Activated CD4-positive, CD25-positive, alpha-beta regulatory T cell treated with anti-CD3 and anti-CD28 coated beads, Interleukin-2, amount 50 U/mL, for 16 hours (primary cell): ENCODE measurements at places on chromosomes 5 and 9.

- DNase-seq: no peak
Measured at GRCh38 chr5:136808756-136809155, 443.4 kb upstream of the TRPC7 start.

GRCh38 chr5:117405197-117405596, 830.6 kb upstream of the SEMA6A start:
- DNase-seq: no peak

DNA sequence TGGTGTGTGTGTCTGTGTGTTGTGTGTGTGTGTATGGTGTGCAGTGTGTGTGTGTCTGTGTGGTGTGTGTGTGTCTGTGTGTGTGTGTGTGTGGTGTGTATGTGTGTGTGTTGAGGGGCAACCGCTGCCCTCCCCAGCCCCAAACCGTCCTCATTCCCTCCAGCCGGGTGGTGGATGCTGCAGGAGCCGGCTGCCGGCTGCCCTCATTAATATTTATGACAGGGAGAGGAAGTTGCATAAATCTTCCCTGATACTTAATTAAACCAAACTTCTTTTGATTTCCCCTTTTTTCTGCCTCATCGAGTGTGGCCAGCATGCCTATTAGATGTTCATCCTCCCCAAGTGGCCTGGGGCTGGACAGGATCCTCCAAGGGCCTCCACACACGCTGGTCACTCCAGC, 121.4 kb upstream of the MVB12B start:
- DNase-seq: no peak

GRCh38 chr5:180598316-180598701, 7.0 kb upstream of the SCGB3A1 start:
- DNase-seq: no peak

DNA sequence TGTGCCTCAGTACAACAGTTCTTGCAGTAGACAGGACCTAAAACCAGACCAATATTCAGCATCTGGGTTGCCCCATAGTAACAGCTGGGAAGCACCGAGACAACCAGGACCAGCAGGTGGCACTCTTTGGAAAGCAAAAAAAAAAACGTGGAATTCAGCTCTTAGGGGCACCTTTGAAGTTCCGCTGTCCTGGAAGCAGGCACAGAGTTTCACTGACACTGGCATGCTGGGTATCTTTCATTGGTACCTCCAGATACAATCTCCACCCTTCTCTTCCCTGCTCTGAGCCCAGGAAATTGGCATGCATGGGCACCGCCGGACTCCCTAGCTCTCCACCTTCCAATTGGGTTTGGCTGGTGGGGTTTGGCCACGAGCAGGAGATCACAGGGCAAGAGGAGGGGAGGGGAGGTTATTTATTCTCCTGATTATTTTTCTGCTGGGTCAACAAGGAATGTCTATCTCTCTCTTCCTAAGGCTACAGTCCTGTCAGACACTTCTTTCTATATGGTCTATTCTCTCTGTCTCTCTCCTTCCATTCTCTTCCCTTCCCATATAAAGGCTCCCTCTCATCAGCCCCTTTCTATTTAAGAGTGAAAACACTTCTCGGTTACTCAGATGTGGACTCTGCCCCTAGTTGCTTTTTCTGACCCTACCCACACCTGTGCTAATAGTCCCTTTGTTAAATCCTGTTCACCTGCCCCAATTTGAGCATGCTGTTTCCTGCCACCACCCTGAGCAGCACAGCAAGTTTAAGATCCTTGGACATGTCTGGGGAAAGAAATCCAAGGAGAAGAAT, 1.9 kb upstream of the IDNK start:
- no peak for DNase-seq

GRCh38 chr9:121944711-121945191, 148.4 kb downstream of the TTLL11 start:
- no peak for DNase-seq

- no peak for DNase-seq
Measured at GRCh38 chr5:152649609-152650008, 244.5 kb upstream of the NMUR2 start.

- DNase-seq: no peak
Measured at GRCh38 chr9:77663754-77664153, 15.6 kb upstream of the GNA14 start.
